Right kidney (tissue), 9 donors: ENCODE measurements at places on chromosomes 5 and 9.
A peak's percentile ranks its signal among the peaks of the same experiment; 100 is the strongest.

GRCh38 chr9:123645762-123646161 lies 284.2 kb downstream of the DENND1A start:
- DNase-seq, result no peak

DNA sequence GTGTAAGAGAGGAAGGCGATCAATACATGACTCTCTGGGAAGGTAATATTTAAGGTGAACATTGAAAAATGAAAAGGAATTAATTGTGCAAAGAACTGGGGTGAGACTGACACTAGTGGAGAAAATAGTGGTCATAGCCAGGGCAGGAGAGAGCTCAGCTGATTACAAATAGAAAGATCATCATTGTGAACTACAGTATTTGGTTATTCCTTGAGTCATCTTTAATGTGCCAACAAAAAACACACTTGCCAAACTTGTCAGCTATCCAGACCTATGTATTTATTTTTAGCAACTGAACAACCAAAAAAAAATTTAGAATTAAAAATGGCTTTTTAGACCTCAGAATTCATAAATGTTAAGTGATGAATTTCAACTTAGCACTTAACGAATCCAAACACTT lies 749.8 kb upstream of the CDH9 start:
- DNase-seq, result no peak

GRCh38 chr9:94805585-94805984 lies 79.1 kb downstream of the AOPEP start:
- peak; percentile 40 for DNase-seq

DNA sequence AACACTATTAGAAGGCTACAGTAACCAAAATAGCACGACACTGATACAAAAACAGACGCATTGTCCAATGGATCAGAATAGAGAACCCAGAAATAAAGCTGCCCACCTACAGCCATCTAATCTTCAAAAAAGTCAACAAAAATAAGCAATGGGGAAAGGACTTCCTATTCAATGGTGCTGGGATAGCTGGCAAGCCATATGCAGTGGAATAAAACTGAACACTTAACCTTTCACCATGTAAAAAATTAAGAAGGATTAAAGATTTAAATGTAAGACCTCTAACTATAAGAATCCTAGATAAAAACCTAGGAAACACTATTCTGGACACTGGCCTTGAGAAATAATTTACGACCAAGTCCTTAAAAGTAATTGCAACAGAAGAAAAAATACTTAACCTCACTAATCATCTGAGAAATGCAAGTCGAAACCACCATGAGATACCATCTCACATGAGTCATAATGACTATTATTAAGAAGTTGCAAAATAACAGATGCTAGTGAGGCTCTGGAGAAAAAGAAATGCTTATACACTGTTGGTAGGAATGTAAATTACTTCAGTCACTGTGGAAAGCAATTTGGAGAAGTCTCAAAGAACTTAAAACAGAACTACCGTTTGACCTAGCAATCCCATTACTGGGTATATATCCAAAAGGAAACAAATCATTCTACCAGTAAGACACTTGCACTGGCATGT lies 203.3 kb upstream of the CDH9 start:
- DNase-seq, result peak; percentile 17

DNA sequence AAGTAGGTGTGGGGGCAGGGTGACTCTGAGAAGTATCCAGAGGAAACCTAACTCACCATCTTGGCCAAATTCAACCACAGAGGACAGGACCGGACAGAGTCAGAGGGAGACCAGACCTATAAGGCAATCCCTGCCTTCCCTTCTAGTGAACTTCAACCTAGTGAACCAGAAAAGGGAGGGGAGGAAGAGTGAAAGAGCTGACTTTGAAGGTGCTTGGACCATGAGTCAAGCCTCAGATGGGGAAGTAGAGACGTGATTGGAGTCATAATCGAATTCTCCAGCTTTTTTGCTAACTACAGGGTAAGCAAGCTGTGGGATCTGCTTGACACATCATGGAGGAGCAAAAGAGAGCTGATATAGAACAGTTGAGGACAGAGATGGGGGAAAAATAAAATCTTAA lies 18.8 kb upstream of the KIF2A start:
- DNase-seq, result no peak

GRCh38 chr5:54243483-54244080 lies 66.8 kb downstream of the ARL15 start:
- no peak for DNase-seq

DNA sequence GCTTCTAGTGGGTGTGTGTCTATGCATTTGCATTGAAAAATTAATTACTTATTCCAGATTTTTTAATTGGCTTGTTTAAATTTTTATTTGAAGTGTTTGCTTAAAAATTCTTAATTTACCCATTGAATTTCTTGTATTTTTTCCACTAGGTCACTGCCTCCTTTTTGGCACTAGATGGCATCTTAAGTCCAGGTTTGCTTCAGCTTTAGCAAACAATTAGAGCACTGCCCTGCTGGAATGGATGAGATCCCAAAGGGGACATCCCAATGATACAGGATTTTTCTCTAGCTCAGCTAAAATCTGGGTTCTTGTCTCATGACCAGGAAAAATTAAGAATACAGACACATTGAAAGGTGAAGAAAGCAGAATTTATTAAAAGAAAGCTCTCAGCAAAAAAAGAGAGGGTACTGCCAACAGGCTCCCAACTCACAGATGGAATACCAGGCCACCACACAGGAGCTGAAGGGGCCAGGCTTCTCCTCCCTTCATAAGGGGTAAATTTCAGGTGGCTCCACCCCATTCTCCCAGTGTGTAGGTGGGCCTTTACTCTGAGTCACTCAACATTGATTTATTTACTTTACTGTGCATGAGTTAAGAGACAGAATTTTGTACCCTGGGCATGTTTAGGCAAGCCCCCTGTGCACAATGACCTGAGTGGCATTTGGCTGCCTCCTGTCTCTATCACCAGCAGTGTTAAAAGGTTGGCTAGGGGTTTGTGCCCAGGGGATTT lies 532.4 kb downstream of the ANXA1 start:
- DNase-seq, result no peak

DNA sequence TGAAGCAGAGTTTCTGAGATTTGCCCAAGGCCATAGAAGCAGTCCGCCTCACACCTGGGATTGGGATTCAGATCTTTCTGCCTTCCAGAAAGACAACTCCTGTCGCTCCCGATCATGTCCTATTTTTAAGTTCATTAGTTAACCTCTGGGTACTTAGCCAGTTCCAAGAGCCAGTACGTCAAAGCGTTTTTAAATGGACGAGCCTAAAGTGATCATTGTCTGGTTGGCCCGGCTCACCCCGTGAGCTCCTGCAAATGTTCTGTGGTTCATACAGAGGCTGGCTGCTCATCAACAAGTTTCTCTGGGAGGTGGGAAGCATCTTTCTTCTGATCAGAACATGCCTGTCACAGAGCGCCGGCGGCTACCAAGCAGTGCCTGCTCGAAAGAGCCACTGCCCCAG lies 554.5 kb upstream of the WWC1 start:
- DNase-seq, result no peak

DNA sequence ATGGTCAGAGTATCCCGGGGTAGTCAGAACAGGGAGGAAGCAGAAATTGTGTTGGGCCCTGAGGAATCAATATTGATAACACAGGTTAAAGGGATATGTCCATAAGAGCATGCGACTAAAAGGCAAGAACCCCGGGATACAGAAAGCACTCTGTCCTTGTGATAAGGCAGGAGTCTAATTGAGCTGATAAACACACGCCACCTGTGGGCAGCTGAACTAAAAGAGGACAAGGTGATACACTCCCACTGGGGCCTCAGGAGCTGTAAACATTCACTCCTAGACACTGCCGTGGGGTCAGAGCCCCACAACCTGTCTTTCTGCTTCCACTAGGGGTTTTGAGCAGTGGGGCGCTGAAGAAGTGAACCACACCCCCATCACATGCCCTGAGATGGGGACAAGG lies 144.7 kb upstream of the MPDZ start:
- DNase-seq, result no peak

DNA sequence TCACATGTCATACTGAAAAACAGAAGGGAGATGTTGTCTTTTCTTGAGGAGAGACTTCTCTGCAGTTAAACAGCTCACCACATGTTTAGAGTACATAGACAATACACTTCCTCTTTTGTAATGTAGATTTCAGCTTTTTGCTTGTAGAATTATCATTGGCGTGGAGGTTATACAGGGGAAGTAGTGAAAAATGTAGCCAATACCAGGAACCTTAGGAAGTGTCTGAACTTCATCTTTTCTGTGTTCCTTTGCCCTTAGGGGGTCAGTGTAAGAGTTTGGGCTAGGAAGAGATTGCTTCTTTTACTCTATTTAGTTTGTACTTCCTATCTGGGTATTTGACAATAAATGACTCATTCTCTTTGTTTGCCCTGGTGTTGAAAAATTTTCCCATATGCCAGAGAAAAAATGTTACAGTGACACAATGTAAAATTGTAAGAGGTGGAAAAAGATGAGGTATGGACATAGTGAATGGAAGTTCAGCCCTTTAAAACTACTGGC lies 21.0 kb upstream of the CDKN2B start:
- no peak for DNase-seq

DNA sequence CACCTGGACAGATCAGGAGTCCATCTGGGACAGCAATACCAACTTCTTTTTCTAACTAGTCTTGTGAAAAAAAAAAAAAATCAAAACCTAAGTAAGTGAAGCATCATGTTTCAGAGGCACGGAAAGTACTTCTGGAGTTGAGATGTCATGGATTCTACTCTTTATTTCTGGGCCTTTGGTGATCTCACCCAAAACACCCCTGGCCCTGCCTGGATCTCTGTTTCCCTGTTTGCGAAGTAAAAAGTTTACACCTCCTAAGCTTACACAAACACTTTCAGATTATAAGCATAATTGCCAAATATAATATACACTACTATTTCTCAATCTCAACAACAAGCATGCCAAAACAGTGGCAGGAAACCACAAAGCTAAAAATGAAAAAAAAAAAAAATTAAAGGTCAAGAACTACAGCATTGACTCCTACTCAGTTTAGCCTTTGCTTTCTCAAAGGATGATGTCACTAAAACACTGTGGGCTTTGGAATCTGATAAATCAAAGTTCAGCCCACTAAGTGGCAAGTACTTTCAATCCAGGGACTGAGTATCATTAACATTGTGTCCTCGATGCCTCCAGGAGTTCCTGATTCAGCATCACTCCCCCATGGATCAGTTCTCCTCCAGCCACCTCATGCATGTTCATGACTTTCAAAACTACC lies 291.9 kb downstream of the NFIB start:
- no peak for DNase-seq

DNA sequence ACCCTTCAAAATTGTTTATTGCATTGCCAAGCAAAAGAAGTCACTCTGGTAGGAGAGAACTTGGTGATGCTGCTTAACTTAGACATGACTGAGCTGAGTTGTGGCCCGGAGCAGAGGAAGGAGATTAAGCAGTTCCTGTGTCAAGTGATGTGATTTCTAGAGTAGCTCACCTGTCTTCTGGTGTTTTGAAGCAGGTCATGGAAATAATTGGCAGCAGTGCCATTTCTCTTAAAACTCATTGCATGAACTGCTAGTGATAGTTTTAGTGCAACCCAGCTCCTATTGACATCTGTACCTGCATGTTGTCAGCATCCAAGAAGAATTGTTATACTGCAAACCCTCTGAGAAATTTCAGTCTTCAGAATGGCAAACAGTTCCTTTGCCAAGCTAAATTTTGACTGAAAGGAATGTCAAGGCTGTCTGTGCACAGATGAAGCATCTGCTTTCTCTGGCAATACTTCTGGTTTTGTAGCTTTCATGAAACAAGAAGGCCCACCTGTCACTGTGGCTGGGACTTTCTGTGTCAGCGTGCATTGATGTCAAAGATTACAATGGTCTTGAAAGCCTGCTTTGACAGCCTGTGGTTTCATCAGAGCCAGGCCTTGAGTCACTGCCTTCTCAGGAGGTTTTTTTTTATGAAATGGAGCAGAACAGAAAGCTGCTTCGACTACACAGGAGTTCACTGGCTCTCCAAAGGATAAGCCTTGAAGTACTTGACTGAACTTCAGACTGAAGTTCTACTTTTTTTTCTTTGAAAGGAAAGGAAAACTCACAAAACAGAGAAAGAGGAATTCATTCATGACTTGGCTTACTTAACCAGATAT lies 90.6 kb downstream of the RALGPS1 start:
- DNase-seq, result no peak

GRCh38 chr5:150694612-150695011 lies 6.2 kb downstream of the RBM22 start:
- no peak for DNase-seq

DNA sequence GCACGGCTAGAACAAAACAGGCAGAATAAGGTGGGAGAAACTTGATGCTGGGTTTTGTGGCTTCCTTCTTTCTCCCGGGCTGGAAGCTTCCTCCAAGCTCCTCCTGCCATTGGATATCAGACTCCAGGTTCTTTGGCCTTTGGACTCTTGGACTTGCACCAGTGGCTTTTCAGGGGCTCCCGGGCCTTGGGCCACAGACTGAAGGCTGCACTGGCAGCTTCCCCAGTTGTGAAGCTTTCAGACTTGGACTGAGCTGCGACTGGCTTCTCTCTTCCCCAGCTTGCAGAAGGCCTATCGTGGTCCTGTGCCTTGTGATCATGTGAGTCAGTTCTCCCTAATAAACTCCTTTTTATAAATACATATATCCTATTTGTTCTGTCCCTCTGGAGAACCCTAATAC lies 364.4 kb downstream of the DNAH5 start:
- no peak for DNase-seq

GRCh38 chr9:117714282-117714681 lies 10.1 kb downstream of the TLR4 start:
- DNase-seq, result no peak

- DNase-seq, result no peak
Measured at GRCh38 chr9:99488131-99489059, 266.3 kb downstream of the SEC61B start.

- peak; percentile 25 for DNase-seq
Measured at GRCh38 chr9:20683351-20684034, 566 bp upstream of the FOCAD start.

GRCh38 chr5:135593886-135594285 lies 15.1 kb upstream of the CXCL14 start:
- DNase-seq, result no peak

GRCh38 chr5:147188200-147189108 lies 46.4 kb upstream of the STK32A start:
- peak; percentile 31 for DNase-seq

DNA sequence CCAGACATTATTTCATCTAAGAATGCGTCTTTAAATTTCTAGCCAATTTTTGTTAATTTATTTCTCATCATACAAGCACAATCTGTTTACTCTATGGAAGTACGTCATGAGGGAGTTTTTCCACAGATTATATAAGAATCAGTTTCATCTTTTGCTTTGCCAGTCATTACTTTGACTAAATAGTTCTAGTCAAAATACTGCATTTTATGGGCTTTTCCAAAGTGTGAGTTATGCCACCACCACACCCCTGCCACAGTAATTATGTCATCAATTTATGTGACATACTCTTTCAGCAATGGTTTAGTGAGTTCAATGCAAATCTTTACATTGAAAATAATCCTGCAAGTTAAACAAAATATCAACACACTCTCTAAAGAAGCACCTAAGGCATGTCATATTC lies 2.0 kb downstream of the RIMOC1 start:
- DNase-seq, result no peak

DNA sequence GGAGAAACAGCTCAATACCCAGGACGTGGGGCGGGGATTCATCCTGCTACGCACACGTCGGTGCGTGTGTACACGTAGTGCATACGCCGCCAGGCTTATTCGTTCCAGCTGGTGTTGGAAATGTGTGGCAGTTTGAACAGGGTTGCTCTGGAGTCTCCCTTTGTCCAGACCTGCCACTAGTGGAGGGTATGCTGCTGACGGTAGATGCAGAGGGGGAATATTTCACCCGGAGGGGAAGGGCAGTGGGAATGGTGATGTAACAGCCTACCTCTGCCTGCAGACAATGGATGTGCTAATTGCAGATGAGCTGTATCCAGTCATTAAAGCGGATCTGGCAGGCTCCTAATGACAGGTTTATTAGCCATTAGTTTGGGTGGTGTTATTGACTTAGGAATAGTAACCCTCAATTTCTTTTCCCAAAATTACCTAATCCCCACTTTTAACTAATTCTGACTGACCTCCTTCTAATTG lies 142.7 kb downstream of the PAX5 start:
- no peak for DNase-seq
